ENCODE measurements at places on chromosomes 12 and 14.

GRCh38 chr12:68098939-68099338 lies 60.6 kb downstream of the IFNG start:
- no peak for DNase-seq

DNA sequence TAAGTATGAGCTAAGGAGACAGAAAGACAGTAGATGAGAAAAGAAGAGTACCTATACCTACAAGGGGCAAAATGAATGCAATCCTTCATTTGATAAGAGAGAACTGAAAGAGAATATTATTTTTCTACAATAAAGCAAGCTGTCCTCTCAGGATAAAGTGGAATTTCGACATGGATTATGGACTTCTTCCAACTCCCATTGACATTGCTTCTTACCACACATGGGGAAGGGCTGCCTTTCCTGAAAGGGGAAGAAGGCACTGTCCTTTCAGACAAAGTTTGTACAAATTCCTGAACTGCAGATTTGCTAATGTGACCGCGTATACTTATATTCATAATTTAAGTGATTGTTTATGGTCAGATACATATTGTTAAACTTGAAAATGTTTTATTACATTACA lies 4.3 kb upstream of the HEBP1 start:
- DNase-seq, result no peak

GRCh38 chr14:64928239-64929013 lies 14.1 kb downstream of the GPX2 start:
- no peak for DNase-seq

DNA sequence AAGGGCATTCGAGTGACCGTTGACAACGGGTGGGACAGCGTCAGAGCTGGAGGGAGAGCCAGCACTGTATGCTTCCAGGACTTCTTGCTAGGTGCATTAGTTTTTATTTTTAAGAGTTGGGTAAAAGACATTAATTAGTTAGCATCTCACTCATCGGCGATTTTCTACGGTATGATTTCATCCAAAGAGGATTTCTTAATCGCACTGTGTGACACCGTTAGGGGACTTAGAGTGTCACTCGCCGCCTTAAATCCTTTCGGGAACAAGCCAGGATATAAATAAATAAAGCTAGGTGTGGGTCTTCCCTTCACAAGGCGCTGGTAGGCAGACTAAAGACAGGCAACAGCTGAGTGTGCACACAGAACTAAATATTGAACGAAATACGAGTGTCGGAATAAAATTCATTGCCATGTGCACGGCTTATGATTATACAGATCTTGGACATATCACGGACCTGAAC lies 869 bp upstream of the NOVA1 start:
- DNase-seq, result no peak

DNA sequence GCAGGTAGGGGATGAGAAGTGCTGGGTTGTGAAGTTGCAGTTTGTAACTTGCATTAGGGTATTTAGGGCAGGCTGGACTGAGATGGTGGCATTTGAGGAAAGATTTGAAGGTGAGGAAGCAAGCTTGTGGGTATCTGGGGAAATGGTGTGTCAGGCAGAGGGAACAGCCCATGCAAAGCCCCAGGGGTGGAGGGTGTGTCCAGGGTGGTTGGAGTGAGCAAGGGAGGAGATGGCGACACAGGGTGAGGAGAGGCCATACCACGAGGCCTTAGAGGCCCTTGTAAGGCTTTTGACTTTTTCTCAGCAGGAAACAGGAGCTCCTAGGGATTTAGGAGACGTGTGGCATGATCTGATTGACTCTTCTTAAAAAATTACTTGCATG lies 136.9 kb downstream of the NUAK1 start:
- DNase-seq, result no peak

GRCh38 chr12:4794491-4794890 lies 74.3 kb downstream of the GALNT8 start:
- DNase-seq, result no peak

DNA sequence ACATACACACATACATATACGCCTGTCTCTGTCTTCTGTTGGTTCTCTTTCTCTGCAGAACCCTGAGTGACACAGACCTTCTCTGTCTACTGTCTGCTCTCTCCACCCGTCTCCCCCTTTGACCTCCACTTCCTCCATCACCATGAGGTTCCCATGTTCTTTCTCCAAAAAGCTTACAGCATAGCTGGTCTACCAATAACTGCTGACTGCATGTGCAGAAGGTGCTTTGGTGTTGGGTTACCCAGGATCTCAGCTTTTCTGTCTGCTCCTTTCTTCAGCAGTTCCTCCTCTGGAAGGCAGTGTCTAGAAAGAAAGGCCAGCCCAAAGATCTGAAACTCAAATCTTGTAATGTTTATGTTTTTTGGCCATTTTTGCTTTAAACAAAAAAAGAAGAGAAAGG lies 125.6 kb downstream of the SMOC1 start:
- no peak for DNase-seq

GRCh38 chr14:72594099-72594901 lies 299.6 kb downstream of the DPF3 start:
- DNase-seq, result no peak

DNA sequence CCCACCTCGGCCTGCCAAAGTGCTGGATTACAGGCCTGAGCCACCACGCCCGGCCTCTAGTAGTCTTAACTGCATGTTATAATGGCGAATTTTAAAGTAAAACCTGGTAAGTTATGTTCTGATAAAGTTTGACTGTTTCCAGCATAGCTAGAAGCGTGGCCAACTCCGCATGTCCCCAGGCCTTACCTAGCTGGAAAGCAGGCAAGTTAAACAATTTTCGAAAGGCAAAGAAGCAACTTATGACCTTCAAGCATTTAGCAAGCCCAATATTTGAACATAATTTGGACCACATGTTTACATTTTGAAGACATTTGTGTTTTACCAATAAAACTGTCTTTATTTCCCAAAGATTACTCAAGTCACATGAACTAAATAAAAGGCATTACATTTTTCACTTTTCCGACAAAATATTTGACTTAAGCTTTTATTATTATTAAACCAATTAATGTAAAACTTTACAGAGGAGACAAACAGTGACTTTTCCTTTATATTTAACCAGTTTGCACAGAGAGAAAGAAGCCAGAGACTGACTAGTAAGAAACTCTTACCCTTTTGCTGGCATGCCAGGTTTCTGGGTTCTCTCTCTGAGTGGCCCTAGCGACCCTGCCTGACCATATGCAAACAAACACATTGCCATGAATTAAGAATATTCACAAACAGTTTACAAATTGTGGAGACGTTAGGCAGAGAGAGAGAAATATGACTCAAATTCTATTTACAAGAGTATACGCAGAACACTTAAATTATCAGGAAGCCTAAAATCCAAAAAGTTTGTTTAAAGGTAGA lies 106.3 kb downstream of the RIN3 start:
- DNase-seq, result no peak

DNA sequence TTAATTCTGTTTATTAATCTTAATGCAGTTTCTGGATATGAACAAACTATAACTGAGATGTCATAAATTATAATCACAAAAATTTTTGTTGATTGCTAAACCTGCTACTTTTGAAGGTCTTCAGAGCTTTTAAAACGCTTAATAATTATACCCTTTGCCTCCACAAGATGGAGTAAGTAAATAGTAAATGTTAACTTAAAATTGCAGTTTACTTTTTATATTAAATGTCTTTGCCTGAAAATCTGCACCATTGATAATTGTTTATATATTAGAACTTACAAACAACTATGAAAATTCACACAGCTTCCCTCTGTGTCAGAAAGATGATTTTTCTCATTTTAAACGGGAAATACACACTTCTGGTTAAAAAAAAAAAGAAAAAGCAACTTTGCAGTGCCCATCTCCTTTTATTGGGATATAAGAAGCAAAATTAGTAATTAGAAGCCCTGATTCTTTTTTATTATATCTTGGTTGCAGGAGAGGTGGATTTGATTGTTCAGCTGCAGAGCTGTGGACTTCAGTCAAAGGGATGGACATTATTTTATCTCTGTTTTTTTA lies 35.6 kb downstream of the SCFD1 start:
- DNase-seq, result no peak
